RPMI8226 (cell line): ENCODE measurements at places on chromosomes 12 and 14.

DNA sequence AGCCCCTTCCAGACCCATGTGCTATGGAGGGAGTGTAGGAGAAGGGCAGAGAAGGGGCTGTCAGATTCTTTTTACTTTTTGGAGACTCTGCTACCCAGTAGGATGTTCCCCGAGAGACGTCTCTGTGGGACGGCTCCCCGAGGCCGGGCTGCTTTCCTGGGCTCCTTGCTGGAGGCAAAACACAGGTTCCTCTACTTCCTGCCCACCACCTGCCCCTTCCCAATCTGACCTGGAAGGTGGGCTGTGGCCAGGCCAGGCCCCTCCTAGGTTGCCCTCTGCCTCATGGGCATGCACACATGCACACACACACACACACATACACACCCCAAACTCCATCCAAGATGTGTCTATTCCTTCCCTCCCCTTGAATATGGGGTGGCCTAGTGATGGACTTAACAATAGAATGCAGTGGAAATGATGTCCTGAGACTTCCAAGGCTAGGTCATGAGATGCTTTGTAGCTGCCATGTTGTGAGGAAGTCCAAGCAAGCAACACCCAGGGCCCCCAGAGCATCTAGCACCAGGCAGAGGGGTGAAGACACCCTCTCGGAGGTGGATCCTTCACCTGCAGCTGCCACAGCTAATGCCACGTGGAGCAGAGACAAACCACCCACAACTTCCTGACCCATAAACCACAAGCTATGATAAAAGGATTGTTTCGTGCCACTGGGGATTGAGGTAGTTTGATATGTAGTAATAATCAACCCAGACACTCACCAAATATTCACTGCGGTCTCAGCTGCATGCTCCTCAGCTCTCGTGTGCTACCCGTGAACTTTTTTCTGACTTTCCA is 1.6 kb upstream of the ASB2 start:
- peak; percentile 82 for DNase-seq

DNA sequence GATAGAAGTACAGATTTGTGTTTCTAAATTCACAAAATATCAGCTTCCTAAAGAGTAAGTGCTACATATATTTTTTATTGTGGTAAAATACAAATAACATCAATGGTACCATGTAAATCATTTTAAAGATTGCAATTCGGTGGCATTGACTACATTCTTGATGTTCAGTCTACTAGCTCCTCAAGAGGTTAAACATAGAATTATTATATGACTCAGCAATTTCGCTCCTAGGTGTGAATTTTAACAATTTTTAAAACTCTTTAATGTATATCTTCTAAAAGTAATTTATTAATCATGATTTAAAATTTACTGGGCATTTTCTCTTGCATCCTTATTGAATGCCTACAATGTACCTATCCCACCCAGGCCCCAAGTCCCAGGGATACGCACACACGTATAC is 29.8 kb upstream of the OAS1 start:
- no peak for DNase-seq

DNA sequence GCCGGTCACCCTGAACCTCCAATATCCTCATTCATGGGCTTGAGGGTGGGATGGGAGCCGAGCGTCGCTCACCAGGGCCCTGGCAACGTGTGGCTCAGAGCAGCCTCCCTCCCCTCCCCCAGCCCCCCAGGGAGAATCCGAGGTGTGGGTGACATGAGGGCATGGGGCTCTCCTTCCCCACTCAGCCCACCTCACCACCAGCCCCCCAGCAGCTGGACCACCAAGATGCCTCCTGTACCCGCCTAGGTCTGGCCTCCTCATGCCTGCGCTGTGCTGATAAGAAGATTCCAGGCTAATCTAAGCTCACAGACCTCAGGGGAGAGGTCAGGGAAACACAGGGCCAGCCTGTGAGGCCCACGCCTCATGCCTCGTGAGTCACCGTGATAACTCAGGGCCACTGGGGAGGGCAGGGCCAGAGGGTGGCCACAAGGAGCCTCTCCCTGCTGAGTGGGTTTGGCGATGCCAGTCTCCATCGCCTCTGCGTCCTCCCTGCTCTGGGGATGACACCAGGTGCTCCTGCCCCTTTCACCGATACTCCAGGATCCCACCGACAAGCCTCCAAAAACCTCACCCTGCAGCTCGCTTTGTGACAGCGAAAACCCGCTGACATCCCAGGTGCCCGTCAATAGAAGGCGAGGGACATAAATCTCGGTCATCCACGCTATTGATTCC is 56.9 kb downstream of the TESC start:
- DNase-seq = no peak

DNA sequence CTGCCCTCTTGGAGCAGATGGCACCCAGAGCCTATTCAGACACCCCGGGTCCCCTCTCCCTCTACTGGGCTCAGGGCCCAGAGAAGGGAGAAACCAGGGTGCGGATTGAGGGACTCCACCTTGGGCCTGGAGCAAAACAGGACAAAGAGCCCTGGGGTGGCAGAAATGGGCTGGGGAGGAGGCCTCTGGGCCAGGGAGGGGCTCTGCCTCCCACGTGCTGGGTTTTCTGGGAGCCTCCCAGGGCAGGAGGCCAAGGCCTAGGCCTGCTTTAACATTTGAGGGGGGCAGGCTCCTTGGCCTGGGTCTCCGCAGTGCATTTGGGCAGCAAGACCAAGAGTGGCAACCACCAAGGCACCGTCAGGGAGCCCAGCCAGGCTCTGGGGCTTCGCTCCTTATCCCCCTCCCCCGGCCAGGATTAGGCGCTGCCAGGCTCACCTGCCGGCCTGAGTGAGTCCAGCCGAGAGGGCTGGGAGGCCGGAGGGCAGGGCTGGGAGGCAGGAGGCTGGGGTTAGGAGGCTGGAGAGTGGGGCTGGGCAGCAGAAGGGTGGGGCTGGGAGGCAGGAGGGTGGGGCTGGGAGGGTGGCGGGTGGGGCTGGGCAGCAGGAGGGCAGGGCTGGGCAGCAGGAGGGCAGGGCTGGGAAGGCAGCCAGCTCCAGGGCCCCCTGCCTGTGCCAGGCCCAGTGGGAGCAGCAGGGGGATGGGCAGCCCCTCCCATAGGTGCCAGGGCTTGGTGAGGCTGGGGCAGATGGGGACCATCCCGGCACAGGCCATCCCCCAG is 101.8 kb upstream of the EIF5 start:
- DNase-seq = no peak

- DNase-seq = no peak
Measured at GRCh38 chr12:84627593-84627992, 285.0 kb downstream of the SLC6A15 start.

- no peak for DNase-seq
Measured at GRCh38 chr14:88933191-88933590, 108.7 kb downstream of the TTC8 start.

DNA sequence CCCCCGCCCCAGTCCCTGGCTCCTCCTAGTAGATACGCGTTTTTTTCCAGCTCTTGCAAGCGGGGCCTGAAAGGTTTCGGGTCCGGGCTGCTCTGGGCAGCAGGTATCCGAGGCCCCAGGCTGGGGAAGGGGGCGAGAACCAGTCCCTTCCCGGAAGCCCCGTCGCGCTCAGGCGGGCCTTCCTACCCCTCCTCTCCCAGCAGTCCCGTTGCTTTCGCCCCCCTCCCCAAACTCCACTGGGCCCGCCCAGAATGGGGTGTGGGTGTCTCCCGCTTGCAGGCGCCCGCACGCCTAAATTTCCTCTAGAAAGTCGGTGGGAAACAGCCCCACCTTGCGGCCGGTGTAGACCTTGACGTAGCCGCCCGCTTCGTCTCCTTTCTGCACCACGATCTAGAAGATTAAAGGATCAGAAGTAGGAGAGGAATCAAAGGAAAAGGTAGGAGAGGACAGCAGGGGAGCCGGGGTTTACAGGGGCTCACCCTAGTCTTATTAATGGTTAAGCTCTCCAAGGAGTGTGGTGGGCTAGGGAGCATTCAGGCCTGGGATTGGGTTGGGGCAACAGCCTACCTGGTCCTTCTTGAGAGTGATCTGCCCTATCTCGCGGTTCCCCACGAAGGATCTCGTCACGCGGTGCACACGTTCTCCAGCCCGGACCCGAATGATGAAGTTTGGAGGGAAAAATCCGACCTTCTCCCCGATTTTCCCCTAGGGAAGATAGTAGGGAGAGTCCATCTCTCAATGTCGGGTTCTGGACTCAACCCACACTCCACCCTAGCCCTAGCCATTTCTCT is 7.3 kb downstream of the STAC3 start:
- peak; percentile 89 for DNase-seq

GRCh38 chr14:67852926-67853604 is 33.5 kb downstream of the RAD51B start:
- DNase-seq = no peak

DNA sequence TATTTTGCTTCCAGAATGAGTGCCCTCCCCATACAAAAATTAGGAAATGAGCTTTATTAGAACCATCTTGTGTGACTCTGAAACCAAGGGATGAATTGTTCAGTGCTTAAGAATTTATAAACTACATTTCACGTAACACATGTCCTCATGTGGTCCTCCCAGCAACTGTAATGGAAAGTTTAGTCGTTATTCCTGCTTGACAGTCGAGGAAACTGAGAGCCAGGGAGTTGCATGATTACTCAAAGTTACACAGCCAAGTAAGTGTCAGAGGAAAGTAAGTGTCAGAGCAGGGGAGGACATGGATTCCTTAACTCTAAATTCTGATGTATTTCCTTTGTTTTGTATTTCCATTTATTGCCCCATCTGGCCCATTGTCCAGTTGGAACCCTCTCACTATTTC is 453.9 kb downstream of the FUT8 start:
- DNase-seq = no peak

DNA sequence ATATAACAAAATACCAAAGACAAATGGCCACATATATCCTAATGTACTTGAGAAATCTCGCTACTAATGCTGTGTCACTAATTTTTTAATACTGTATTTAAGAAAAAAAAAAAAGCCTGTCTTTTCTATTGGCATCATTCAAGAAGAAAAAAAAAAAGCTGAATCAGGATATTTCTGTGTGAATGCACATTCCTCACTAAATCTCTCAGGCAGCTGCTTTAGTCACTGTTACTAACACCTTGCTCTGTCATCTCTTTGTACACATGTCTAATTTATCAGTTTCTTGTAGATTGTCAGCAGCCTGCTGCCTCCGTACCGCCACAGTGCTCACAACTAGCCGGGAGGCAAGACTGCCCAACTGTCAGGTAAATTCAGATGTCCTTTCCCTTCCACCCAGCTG is 32.0 kb upstream of the FGD4 start:
- no peak for DNase-seq

DNA sequence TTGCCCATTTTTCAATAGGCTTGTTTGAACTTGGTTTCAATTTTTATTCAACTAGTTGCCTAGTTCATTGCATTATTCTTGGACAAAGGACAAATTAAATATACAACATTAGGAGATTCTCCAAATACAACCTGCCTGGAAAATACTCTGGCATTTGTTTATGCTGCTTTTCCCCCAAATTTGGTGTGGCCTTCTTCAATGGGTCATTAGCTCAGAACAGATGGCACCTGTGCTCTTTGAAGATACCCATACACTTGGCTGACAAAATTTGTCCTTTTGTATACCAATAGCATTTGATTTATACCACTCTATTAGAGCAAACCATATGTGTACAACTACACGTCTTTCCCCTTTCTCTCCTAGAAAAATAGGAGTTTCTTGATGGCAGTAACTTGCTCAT is 35.7 kb downstream of the WBP11 start:
- no peak for DNase-seq

GRCh38 chr14:59022144-59022543 is 166.3 kb upstream of the DAAM1 start:
- no peak for DNase-seq

- no peak for DNase-seq
Measured at GRCh38 chr14:66383771-66384170, 102.4 kb upstream of the CCDC196 start.

DNA sequence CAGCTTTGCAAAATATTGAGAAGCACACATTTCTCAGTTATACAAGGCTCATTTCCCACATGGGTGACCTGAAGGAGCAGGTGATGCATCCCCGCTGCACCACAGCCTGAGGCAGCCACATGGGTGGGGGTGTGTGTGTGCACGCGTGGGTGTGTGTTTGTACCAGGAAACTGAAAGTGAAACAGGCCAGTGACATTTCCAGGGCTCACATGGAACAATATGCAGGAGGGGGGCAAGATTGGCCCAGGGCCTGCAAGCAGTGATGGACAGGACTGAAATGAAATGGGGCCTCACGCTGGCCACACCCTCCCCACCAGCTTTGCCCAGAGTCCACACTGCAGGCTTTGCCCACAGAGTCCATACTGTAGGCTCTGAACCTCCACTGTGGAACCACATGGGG is 154.2 kb upstream of the PARP11 start:
- DNase-seq = no peak

DNA sequence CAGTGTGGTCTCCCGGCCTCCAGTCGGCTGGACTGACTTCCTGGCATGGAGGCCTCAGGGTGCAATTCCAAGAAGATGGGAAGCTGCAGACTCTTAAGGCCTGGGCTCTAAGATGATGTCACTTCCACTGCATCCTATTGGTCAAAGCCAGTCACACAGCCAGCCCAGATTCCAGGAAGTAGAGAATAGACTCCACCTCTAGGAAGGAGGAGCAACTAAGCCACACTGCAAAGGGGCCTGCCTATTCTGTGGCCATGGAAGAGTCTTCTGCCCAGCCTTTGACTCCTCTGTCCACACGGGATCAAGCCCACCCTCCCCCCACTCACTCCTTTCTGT is 103.9 kb upstream of the RFLNA start:
- DNase-seq = peak; percentile 7

GRCh38 chr14:105025429-105025828 is 4.5 kb upstream of the CDCA4 start:
- DNase-seq = no peak

DNA sequence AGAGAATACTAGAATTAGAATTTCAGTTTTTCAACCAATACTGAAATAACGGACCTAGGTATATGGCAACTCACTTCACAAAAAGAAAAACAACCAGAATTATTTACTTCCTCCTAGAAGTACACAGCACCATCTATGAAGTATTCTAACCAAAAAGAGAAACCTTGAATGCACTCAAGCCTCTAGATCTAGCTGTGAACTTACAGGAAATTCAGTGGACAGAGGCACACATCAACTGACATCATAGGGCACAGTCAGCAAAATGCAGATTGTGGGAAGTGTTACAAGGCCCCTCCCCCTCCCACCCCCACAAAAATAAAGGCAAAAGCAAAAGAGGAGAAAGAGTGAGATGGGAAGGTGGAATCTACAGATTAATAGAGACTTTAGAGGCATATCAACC is 102.4 kb downstream of the TMTC1 start:
- no peak for DNase-seq

DNA sequence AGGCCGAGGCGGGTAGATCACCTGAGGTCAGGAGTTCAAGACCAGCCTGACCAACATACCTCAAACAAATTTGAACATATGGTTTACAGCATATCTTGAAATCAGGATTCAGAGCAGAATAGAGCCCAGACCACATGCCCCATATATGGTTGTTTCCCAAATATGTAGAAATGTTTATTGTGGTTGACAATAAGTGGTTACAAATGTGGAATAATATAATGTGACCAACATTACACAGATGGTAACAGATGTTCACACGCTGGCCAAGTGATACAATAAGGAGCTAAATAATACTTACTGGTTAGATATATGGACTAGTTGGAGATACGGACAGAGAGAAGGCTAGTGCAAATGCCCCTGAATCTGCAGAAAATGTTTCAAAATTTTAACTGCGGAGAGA is 85.3 kb downstream of the MAPKAPK5 start:
- no peak for DNase-seq
